NCI-H748 treated with DMSO at 0.1 percent for 48 hours (cell line): ENCODE measurements at places on chromosomes 16 and 17.

DNA sequence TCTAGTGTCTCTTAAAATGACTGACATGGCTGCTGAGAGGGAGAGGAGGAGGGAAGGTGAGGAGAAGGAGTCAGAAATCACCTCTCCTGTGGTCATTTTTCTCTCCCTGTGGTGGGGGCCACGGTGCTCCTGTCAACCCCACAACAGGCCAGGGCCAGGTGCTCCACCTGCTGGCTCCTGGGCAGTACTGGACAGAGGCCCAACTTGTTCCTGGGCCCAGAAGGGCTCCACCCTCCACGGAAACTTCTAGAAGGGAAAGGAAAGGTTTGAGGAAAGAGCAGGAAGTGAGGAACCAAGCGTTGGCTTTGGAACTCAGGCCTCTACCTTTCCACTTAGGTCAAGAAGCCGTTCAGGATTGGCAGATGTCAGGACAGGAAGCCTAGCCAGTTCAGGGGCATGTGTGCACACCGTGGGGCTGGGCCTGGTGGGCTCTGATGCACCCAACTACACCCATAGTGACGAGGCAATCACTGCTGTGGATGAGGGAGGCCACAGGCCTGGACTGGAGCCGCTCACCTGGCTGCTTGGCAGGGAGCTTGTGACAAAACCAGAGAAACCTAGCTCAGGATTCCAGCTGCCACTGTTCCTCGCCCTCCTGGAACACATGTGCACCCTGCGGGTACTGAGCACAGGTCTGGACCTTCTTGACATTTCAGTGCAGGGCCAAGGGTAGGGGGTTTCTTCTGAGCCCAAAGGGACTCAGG lies 36.1 kb downstream of the WNT3 start:
- DNase-seq = no peak

DNA sequence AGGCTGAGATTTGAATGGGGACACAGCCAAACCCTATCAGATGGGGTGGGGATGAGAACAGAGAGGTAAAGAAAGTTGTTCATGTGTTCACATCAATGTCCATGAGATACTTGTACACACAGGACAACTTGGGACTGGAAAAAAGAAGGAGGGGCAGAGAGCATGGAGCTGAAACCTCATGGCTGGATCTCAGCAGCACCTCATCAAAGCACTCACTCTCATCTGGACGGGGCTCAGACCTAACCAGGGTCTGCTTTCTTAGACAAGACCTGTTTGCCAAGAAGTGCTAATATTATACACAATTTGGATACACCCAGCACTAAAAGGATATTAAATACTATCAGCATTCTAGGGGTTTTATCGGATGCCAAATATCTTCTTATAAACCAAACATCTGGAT lies 399.8 kb downstream of the SLC39A11 start:
- no peak for DNase-seq

DNA sequence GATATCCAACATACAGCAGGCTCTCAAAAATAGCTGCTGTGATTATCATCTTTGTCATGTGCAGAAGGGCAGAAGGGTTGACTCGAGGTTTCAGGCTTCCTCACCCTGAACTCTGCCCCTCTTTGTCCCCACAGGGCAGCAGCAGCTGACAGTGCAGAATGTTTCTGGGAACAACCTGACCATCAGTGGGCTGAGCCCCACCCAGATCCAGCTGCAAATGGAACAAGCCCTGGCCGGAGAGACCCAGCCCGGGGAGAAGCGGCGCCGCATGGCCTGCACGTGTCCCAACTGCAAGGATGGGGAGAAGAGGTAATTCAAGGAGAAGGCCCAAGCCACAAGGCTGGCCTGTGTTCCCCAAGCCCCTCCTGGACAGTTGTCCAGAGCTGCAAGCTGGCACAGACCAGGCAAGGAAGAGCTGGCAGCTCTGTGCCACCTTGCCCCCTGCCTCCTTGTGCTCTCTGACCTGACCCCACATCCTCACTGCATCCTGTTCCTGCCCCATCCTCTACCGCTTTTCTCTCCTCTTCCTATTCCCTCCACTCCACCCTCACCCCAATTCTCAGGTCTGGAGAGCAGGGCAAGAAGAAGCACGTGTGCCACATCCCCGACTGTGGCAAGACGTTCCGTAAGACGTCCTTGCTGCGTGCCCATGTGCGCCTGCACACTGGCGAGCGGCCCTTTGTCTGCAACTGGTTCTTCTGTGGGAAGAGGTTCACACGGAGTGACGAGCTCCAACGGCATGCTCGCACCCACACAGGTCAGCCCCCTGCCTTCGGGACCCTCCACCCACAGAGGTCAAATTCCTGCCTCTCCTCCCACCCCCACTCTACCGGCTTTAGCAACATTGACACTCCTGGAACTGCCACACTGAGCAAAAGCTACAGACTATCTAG lies 16.3 kb upstream of the PNPO start:
- DNase-seq = no peak

GRCh38 chr17:70071127-70071526 lies 3.9 kb upstream of the KCNJ16 start:
- DNase-seq = no peak

GRCh38 chr16:49663081-49664065 lies 192.5 kb downstream of the ZNF423 start:
- no peak for DNase-seq

DNA sequence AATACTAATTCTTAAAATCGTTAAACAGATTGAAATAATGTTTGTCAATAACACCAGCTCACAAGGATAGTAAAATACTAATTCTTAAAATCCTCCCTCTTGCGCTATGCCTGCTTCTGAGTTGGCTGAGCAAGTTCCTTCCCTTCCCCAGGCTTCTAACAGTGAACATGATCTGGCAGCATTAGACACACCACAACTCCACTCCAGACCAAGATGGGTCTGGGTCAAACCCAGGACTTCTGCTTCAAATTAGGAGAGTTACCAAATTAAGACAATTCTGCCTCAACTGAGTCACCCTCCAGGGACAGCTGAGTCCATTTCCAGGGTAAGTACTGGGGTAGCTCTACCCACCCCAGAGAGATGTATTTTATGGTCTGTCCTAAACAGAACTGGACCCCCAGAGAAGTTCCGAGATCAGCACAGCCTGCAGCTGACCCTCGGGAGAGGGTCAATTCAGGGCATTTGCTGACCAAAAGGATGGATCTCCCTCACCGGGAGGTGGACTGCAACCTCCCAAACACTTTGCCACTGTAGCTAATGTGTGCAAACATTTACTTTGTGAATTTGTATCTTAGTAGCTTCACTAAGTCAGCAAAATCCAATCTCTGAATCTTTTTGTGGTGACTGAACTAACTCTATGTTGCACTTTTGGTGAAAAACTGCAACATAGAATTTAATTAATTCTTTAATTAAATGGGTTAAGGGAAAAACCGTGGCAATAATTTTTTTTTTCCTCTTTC lies 48.8 kb downstream of the ADCY9 start:
- DNase-seq = no peak

DNA sequence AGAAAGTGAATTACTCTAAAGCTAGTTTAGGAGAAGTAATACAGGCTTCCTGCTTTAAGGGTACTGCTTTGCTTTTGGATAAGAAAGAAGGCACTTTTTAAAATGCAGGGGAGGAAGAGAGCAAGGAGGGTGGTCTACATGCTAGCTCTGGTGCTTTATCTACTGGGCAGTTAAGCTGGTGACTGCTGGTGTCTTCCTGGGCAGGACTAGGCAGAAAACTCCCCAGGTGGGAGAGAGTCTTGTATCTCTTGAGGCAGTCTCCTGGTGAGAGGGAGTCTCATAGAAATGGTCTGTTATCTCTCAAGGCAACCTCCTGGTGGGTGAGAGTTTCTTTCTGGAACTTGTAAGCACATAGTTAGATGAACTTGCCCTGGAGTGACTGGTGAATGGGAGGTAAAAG lies 953.9 kb upstream of the GOT2 start:
- DNase-seq = no peak

GRCh38 chr17:34403006-34403405 lies 40.0 kb upstream of the CCL1 start:
- no peak for DNase-seq

GRCh38 chr16:89843409-89844350 lies 15.4 kb downstream of the SPIRE2 start:
- no peak for DNase-seq

DNA sequence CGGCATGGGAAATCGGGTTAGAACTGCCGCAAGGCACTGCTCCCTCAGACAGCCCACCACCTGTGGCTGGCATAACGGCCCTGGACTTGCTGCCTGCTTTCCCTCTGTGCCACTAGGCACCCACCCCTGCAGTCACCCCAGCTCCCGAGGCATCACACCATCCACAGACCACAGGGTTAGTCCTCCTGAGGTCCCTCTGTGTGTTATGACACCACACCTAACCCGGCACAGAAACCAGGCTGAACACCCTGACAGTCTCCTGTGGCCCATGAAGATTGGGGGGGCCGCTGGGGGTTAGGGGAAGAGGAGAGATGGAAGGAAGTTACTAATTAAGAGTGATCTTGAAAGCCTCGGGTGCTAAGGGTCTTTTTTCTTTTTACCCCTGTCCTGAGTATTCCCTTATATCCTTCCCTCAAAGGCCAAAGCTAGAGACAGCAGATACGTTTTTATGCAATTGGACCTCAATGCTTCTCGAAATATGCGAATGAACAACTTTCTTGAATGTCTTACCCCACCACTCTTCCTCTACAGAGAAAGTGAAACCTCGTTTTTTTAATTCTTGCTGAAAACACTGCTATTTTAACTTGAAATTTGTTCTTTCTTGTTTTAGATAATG lies 7.0 kb downstream of the CYTH1 start:
- no peak for DNase-seq

GRCh38 chr17:29954405-29954804 lies 13.0 kb downstream of the EFCAB5 start:
- no peak for DNase-seq

DNA sequence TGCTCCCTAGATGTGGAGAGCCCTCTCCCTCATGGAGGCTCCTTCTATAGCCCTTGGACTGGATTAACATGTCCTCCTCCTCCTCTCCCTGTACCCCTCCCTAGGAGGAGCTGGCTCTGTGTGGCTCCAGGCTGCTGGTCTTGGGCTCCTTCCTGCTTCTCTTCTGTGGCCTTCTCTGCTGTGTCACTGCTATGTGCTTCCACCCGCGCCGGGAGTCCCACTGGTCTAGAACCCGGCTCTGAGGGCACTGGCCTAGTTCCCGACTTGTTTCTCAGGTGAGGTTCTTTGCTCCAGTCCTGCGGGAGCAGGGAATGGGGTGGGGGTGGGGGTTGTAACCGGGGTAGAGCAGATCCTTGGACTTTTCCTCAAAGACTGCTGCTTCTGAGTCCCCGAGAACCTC lies 2.4 kb upstream of the TAOK2 start:
- DNase-seq = no peak

- no peak for DNase-seq
Observed at GRCh38 chr17:54903375-54903774, 2.7 kb downstream of the TOM1L1 start.

DNA sequence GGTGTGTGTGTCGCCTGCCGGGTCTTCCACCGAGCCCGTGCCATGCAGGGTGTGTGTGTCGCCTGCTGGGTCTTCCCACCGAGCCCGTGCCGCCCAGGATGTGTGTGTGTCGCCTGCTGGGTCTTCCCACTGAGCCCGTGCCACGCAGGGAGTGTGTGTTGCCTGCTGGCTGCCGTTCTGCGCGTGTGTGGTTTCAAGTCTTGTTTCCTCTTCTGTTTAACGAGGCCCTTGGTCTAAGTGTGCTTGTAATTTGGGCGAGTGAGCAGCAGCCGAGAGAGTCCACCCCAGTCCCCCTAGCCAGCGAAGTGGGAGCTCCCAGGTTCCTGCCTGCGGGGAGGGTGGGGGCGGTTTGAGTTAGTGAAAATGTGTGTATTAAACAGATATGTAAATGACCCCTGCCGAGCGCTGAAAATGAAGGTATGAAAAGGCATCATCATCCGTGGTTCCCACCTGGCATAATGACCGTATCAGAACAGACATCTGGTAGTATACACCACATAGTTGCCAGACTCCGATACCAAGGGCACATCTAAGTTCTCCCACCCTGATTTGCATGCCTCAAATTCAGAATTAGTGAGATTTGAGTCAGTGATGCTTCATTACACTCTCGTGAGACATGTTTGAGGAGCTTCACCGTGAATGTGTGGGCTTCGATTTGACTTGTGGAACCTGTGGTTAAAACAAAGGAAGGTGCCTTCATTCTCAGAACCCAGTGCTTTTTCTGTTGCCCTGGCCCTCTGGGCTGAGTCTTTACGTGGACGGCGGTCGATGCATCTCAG lies 114.5 kb upstream of the CHMP6 start:
- no peak for DNase-seq

DNA sequence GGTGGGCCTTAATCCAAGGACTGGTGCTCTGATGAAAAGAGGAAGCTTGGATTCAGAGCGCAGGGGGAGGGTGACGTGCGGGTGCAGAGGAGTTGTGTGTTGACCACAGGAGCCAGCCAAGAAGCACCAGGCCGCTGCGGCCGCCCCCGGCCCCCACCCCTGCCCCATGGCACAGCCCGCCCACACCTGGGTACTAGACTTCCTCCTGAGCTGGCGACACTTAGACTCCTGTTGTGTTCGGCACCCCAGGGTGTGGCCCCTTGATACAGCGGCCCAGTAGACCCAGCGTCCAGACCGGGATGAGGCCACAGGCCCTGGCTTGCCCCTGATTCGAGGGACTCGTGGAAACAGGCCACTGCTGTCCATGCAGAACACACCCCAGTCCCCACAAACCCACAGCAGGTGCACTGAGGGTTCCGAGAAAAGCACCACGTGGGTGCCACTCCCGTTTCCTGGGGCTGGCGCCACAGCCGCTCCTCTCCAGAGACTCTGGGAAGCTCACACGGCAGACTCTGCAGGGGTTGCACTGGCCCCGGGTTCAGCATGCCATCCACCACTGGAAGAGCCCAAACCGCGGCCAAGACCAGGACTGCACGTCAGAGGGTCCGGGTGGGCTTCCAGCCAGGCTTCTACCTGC lies 5.7 kb upstream of the SNAI3 start:
- DNase-seq = no peak

DNA sequence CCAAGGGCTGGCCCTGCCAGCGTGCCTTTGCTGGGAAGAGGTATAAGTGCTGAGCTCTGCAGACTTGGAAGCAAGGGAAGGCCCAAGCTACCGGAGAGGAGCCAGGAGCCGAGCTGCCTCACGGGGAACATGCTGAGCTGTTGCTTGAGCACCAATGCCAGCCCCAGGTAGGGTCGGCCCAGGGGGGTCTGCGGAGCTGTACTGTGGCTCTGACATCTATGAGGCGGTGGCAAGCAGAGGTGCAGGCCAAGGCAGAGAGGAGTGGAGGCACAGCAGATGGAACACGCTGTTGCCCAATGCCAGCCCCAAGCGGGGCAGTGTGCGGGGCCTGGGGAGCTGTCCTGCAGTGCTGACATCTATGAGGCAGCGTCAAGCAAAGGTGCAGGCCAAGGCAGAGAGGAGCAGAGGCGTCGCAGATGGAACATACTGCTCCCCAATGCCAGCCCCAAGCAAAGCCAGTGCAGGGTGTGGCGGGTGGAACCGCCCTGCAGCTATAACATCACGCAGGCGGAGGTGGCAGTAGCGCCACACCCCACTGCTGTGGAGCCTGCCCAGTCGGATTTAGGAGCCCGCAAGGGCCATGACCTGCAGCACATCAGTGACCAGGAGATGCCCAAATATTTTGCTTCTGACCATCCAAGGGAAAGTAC lies 10.0 kb downstream of the GGA2 start:
- DNase-seq = no peak

- no peak for DNase-seq
Observed at GRCh38 chr17:31491376-31492131, 100.1 kb downstream of the RAB11FIP4 start.
